ENCODE measurements at places on chromosomes 12 and 14.

DNA sequence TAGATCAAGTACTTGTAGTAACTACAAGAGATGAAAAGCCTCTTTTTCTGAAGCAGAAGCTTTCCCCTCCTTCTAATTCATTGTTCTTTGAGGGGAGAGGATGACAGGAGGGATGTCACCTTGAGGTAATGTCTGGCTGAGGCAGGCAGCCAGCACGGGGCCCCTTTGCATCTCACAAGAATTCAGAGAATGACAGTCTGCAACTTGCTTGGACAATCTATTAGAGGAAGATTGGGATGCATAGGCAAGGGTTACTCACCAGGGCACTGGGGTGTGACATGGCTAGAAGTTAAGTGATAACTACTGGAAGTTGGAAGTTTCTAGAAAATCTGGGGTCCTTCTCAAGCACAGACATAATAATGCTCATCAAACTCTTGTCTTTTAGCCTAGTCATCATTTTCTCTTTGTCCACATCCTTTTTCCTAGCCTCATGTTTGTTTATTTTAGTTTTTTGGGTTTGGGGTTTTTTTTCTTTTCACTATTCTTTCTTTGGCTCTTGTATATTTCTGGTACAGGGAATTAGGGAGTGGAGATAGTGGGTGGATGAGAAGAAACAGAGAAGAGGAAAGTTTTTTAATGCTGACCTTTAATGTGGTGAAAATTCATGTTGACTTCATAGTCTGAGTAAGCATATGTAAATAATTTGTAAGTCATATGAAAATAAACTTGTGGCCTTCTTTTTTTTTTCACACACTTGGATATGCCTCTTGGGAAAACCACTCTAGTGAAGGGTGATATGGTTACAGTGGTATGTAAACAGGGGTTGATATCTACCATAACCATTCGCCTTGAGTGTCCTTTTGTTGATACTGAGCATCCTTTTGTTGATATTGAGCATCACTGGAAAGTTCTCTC, 55.1 kb downstream of the TTLL5 start:
- no peak for DNase-seq

GRCh38 chr12:115095073-115095748, 411.2 kb upstream of the TBX3 start:
- no peak for DNase-seq

- no peak for DNase-seq
Observed at GRCh38 chr14:32023540-32023939, 53.6 kb upstream of the ARHGAP5 start.

GRCh38 chr12:256225-256624, 6.4 kb downstream of the SLC6A13 start:
- DNase-seq, result no peak

DNA sequence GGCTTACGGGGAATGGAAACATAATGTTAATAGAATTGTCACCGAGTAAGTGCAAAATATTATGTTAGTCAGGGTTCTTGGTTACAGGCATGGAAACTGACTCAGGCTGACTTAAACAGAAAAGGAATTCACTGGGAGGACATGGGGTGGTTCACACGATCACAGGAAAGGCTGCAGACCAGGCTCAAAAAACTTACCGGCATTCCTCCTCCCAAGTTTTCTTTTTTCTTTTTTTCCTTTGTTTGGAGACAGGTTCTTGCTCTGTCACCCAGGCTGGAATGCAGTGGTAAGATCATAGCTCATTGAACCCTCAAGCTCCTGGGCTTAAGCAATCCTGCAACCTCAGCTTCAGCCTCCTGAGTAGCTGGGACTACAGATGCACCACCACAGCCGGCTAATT, 11.9 kb upstream of the UBE2N start:
- DNase-seq, result no peak

- DNase-seq, result no peak
Observed at GRCh38 chr12:122395319-122395718, 27.1 kb downstream of the CLIP1 start.

DNA sequence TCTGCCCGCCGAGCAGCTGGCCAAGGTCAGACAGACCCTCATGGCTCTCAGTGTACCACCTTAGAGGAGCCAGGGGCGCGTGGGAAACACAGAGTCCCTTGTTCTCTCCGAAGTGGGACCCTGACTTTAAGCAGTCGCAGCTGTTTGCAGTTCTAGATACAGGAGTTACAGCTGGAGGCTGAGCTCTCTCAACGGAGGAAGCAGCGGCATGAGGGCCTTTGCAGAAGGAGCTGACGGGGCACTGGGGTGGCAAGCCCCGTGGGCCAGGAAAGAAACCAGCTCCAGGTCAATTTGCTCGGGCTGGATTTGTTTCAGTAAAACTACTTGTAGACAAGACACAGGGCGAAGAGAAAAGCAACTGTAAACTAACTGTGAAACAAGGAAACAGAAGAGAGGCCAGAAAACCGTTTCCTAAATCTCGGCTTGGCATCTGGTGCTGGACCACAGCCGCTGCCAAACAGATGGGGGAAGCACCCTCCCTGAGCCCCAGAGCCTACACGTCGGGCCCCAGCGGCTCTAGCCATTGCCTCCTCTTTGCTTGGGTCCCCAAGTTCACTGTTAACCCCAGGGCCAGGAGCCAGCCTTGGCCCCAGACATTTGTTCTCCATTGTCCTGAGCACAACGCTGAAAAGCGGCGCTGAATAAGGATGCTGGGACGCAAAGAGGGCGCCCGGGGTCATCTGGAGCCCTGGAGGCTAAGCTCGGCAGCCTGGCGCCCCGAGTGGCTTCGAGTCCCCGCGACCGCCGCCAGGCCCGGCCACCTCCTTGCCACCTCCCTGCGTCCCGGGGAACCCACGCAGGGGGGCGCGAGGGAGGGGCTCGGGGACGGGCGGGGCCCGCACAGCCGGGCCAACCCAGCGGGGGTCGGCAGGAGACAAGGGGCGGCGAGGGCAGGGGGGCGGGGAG, 914 bp upstream of the PACS2 start:
- DNase-seq, result peak; percentile 18

DNA sequence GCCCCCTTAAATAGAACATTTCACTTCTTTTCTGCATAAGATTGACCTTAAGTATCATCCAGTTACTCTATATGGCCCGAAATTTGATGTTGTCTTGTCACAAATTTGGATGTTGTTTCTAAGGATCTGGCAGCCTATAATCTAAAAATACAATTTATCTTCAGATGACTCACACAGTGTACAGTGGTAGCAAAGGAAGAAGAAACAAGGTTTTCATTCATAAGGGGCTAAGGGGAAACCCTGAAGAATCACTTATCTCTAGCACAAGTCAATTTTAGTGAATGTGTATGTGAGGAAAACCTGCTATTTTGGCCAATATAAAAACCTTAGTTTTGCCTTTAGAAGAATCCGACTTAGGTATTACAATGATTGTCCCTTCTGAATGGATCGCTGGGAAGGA, 606.3 kb upstream of the LRFN5 start:
- DNase-seq, result no peak

DNA sequence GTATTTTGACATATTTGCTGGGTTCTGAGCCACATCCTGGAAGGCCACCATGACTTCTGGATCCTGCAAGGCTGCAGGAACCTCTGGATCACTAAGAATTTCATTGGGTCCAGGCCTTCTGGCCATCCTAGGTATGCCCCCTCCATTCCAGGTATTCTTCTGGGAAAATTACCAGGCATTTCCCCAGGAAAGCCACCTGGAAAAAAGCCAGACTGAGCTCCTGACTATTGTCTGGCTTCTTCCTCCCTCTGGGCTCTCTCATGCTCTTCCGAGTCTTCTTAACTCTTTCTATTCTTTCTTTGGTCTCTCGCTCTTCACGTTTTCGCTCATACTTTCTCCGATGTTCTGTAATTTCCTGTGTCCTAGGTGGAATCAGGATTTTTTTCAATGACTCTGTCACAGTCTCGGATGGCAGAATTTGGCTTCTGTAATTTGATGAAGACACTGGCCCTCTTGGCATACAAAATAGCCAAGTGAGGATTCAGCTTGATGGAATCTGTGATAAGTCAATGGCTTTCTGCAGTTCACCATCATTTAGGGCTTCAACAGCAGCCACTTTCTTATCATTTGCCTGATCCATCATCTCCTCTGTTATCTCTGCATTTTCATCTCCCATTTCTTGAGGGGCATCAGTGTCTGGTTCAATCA, 42.6 kb downstream of the ATP23 start:
- DNase-seq, result no peak

- DNase-seq, result no peak
Observed at GRCh38 chr14:71532344-71532743, 399.9 kb upstream of the RGS6 start.

DNA sequence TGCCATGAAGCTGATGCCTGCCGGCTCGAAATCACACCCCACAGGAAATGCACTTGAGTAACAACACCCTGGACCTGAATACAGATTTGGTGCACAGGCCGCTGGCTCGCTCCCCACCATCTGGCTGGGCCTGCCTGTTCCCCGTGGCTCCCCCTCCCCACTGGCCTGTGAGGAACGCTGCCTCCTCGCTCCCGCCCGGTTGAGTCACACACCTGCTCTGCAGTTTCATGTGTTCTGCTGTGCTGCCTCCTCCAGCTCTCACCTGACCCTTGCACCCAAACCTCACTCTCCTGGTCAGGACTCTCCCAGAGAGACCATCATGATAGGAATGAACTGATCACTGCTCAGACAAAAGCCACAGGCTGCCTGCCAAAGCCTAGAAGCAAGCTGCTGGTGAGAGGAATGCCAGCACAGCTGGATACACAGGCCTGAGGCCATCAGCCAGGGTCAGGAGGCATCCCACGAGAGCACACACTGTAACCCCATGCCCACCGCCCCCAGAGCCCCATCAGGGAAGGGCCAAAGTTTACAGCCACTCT, 3.8 kb upstream of the SIVA1 start:
- DNase-seq, result no peak

- no peak for DNase-seq
Observed at GRCh38 chr14:96065661-96066459, 26.7 kb downstream of the C14orf132 start.

DNA sequence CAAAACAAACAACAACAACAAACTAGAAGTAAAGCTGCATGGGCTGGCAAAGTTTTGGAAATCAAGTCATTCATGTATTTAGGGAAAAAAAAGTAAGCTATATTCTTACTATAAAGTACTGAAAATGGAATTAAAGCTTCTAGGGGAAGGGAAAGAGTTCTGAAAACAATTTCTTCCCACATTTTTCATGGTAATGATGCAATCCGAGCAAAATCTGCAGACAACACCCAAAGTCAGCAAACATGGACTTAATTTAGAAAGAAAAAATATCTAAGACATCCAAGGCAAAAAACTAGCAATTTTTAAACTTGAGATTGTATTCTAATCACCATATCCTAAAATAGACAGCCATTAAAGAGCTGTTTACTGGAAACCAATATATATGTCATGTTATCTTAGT, 86.3 kb downstream of the LRP6 start:
- DNase-seq, result no peak

DNA sequence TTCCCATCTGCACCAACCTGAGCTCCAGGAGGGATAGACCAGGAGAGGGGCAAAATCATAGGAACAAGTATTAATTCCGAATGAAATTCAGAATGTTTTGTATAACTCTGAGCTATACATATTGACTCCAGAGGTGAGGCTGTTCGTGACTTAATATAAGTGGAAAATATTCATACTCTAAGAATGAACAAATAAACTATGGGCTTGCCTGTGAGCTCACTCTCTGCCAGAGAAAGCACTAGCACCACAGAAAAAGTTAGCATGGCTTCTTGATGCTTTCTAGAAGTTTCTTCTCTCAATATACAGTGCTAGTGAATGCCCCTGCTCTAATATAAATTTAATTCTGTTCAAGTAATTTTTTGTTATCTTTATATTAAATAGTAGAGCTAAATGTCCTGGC, 1536.4 kb upstream of the FLRT2 start:
- DNase-seq, result no peak

DNA sequence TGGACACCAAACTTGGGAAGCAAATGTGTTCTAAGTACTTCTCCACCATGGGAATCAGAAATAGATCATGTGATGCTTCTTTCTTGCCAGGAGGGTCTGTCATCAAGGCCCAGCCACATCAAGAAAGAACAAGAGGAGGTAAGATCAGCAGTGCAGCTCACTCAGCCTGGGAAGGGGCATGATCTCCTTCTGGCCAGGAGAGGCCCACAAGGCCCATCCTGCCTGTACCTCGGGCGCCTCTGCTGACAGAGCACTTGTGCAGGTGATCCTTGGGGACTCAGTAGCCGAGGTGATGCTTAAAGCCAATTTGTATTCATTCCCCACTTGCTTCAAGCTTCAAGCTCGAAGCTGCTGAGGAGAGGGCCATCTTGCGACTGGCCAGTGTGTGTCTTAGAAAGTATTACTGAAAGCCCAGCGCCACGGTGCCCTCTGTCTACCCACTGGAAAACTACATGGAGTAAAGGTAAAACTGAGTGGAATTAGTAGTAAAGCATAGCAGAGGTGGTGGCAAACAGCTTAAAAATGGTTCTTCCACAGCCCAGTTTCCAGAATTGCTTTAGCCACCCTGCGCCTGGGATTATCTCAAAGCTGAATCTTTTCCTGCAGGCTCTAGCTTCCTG, 26.2 kb downstream of the RTRAF start:
- no peak for DNase-seq

DNA sequence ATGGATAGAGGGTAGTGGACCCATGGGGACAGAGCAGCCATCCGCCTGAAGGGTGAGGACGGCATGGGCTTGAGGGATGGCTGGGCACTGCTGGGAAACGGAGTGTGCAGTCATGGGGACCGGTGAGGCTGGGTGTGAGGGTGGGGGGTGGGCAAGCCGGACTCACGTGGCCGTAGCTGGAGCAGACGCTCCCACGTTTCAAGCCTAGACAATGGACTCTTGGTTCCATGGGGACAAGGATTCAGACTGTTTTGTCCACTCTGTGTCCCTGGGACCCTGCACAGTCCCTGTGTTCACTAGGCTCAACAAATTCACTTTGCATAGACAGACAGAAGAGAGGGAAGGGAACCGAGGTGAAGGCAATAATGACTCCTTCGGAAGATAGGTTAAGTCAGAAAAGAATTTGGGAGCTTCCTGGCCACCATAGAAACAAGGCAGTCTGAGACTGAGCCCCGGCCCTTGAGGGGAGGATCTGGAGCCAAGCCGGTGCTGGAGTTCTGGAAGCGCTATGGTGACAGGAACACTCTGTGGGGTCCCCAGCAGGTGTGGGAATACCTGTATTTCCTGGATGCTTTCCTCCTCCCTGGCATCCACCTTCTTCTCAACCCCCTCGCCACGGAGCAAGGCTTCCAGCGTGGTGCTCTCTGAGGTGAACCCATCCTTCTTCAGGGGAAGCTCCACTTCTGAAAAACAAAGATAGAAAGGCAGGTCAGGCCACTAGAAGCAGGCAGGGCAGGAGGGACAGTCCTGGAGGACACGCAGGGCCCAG, 162.5 kb downstream of the DPF3 start:
- no peak for DNase-seq
